Stimulated activated CD8-positive, alpha-beta memory T cell treated with anti-CD3 and anti-CD28 coated beads, Interleukin-15, amount 100 ng/mL, for 4 hours (primary cell): ENCODE measurements at places on chromosomes 12 and 14.

DNA sequence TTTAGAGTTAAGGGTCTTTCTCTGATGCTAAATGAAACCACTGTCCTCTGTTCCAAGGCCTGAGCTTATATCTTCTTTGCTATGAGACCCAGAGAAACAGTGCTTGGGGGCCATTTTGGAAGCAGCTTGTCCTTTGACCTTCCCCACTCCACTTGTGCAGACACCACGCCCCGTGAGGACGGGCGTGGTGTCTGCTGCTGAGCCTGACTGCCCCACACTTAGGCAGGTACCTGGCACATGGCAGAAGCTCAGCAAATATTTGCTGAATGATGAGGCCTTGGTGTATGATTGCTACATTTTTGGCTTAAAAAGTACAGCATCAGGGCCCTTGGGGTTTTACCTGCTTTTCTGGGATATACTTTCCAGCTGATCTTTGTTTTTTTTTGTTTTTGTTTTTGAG, 69.9 kb downstream of the RASSF3 start:
- DNase-seq: no peak

DNA sequence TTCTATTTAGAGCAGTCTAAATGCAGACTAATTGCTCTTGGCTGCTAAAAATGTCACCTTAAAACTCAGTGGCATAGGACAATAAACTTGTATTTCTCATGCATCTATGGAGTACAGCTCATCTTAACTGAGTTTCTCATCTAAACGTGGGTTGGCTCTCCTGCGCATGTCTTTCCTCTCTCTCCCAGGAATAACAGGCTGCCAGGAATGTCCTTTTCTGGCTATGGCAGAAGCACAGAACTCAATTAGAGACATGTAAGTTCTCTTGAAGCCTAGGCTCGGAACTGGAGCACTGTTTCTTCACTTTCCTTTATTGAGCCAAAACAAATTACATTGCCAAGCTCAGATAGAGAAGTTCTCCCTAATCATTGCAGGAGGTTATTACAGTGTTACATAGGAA, 722.3 kb upstream of the FLRT2 start:
- DNase-seq: no peak

- DNase-seq: no peak
Measured at GRCh38 chr12:9806714-9807113, 20.6 kb upstream of the KLRF1 start.

- no peak for DNase-seq
Measured at GRCh38 chr12:124776125-124776513, 87.5 kb downstream of the SCARB1 start.

DNA sequence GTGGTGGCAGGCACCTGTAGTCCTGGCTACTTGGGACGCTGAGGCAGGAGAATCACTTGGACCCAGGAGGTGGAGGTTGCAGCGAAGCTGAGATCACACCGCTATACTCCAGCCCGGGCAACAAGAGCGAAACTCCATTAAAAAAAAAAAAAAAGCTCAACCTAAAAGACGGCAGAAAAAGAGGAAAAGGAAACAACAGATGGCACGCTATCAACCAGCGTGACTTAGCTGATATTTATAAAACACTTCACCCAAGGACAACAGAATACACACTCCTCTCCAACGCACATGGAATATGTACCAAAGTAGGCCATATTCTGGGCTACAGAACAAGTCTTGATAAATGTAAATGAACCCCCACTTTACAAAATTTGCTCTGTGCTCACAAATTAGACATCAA, 34.0 kb upstream of the CLMN start:
- DNase-seq: no peak

- no peak for DNase-seq
Measured at GRCh38 chr14:53491256-53491883, 338.2 kb upstream of the DDHD1 start.

DNA sequence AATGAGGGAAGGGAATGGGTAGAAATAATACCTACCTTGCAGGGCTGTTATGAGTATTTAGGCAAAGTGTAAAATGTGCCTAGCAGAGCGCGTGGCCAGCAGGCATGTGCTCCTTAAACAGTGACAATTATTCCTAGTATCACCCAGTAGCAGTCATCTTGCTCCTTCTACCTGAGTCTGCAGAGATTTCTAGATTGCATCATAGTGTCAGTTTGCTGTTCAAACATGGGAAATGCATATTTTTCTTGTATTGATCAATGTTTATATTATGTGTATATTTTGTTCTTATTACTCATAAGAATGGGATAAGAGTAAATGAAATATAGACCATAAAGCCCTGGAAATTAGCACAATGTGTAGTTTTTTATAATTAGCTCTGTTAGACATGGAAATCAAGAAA, 37.3 kb upstream of the PLEKHG7 start:
- DNase-seq: no peak

- no peak for DNase-seq
Measured at GRCh38 chr14:68894802-68895703, 84.0 kb downstream of the ACTN1 start.

DNA sequence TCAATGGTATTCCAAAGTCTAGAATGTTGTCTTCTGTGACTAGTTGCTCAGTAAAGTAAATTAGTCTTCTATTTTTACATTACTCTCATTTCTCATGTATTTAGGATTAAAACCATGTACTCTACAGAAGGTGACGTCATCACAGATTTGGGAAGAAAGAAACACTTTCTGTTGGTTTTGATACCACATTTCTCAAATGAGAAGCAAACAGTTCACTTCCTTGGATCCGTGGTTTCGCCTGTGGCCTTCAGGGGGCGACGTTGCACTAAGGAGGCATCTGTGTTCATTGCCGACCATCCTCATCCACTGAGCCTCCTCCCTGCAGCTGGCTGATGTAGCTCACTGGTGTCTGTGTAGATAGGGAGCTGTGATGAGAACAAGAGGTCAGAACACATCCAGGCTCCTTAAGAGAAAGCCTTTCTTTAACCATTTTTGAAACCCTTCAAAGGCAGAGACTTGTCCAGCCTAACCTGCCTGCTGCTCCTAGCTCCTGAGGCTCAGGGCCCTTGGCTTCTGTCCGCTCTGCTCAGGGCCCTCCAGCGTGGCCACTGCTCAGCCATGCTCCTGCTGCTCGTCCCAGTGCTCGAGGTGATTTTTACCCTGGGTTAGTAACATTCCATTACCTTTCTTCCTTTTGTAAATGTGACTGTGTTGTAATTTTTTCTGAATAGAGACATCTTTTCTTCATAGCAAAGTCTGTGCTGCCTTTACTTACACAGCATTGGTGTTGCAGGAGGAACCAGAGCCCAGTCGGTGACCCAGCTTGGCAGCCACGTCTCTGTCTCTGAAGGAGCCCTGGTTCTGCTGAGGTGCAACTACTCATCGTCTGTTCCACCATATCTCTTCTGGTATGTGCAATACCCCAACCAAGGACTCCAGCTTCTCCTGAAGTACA, 220.6 kb upstream of the OR4E1 start:
- no peak for DNase-seq

DNA sequence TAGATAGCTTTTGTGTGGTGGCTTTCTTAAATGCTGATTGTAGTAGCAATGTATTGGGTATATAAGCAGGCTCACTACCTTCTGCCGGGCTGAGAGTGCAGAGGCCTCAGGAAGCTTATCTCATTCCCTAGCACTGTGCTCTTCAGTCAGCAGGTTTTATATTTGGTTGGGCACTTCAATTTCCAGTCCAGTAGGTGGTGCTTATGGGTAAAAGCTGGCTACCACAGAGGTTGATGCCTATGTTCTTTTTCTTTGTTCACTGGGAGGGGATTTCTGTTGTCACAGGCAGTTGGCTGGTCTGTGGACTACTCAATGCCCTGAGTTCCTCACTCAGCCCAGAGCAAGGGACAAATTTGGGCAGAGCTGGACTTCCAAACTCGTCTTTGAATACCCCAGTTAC, 43.0 kb upstream of the GLIPR1 start:
- DNase-seq: no peak

GRCh38 chr14:101184104-101184455, 280.6 kb upstream of the RTL1 start:
- no peak for DNase-seq
